Stimulated activated CD8-positive, alpha-beta memory T cell treated with anti-CD3 and anti-CD28 coated beads, Interleukin-7, amount 100 ng/mL, for 48 hours (primary cell): ENCODE measurements at places on chromosomes 3 and 15.

GRCh38 chr3:122880173-122880572, 85.3 kb downstream of the SLC49A4 start:
- no peak for DNase-seq

DNA sequence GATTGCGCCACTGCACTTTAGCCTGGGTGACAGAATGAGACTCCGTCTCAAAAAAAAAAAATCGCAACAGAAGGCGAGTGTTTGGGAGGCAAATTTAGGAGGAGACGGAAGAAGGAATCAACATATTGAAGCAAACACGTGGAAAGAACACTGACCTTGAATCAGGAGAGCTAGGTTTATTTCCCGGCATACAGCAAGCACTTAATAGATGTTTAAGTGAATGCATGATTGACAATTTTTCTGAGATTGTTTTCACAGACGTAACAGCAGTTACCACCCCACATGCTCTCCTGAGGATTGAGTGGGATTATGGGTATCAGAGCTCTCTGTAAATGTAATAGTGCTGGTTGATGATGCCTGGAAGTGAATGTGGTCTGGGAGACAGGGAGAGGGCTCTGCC, 5.6 kb upstream of the RPP25 start:
- DNase-seq = no peak

DNA sequence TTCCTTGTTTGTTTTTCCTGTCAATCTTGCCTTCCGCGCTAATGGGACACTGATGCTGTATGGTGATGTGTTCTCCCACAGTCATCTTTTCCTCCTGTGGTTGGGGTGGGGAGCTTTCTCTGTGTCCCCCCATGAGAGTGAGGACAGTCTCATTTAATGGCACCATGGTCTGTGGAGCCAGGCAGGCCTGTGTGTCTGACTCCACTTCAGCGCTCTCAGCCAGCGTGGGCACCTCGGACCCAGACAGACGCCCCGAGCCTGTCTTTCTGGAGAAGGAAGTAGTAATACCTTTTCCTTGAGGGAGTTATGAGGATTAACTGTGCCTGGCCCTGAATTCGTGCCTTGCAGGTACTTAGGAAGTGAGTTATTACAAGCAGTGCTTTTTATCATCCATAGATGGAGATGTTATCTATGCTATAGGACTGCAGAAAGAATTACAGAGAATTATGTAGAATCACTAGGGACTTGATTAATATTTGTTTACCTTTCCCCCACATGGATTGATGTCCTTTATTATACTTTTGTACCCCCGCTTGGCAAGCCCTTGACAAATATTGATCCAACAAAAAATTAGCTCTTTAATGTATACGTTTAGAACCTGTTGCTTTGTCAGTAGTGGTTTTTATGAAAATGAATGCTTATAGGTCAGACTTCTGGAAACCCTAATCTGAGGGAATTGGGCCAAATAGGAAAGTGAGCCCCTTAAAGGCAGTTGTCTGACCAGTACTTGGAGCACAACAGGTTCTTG, 152.4 kb downstream of the PGPEP1L start:
- no peak for DNase-seq

- no peak for DNase-seq
Measured at GRCh38 chr3:10771486-10772270, 44.4 kb upstream of the SLC6A11 start.

DNA sequence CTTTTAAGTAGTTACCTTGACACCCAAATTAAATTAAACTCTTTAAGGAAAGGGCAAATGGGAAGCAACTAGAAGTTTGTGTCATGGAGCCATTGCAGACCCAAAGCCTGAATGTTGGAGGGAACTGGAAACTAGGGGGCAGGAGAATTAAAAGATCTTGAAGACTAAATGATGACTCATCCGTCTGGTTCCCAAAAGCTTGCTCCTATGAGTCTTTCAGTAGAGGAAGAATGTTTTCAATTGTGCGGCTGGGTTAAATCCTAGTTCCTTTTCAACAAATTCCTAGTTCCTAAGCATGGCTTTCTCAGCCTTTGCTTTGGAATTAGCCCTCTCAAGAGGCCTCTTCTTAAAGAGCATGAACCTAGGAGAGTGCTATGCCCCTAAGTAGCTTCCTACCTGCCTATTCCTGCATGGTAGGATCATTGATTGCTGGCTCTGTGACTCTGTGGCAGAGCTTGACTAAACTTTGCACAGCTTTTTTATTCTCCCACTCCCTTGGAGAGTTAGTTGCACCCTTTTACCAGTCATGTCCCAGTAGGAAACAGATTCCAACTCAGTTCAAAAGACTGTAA, 17.7 kb downstream of the CLEC3B start:
- no peak for DNase-seq

DNA sequence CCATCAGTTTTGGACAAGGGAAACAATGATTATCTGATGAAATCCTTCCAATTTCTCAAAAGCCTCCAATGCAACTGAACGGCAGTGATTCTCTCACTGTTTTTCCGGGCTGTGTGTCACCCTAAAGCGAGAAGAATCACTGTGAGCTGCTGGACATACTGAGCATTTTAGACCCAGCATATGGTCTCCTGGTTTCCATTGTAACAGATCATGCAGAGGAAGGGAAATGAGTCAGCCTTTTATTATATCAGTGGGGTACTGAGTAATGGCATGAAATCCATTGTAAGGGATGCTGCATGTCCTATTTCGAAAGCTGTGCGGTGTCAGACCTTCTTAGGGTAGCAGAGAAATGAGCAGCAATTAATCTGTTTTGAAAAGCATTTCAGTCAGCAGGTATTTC, 287.1 kb downstream of the IL5RA start:
- DNase-seq = no peak

- DNase-seq = no peak
Measured at GRCh38 chr3:187519428-187519890, 150.7 kb downstream of the SST start.

DNA sequence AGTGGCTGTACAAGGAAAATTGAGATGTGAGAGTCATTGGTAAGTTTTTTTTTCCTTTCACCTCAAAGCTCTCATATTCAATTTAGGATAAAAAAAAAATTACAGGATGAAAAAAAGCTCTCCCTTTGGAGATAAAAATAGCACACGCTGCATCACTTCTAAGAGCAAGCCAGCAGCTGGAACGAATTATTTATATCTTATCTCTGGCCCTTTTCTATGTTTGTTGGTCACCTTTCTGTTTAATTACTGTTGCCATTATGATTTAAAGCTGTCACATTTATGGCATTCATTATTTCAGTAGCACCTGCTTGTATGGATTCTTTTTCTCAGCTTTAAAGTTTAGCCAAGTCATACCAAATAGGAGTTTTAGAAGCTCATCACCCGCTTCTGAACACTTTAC, 171.6 kb upstream of the PDZRN3 start:
- no peak for DNase-seq

DNA sequence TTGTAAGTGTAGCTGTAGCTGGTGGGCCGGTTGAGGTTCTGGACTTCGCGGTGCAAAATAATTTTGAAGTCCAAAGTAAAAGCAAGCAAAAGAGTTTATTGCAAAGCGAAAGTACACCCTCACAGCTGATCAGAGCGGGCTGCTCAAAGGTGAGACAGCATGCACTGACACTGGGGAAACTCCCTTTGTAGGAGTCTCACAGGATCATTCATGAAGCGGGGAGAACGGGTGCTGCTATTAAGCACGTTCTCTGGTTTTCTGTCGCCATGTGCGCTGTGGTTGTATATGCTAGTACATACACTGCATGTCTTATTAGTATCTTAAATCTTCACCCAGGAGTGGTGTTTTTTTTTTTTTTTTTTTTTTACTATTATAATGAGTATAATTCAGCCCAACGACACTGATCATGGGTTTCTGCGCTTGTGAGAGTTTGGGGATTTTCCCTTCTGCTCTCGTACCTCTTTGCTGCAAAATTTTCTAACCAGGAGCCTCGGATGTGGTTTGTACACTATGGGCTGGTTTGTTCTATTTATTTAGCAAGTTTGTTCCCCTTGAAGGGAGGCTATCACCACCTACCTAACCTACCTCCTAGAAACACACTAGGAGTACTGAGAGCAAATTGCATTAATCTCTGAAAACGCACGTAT, 1.4 kb upstream of the AP4E1 start:
- DNase-seq = peak; percentile 49

GRCh38 chr3:12773030-12773709, 14.1 kb upstream of the TMEM40 start:
- DNase-seq = no peak

GRCh38 chr3:149152420-149152819, 23.0 kb downstream of the HPS3 start:
- peak; percentile 23 for DNase-seq

DNA sequence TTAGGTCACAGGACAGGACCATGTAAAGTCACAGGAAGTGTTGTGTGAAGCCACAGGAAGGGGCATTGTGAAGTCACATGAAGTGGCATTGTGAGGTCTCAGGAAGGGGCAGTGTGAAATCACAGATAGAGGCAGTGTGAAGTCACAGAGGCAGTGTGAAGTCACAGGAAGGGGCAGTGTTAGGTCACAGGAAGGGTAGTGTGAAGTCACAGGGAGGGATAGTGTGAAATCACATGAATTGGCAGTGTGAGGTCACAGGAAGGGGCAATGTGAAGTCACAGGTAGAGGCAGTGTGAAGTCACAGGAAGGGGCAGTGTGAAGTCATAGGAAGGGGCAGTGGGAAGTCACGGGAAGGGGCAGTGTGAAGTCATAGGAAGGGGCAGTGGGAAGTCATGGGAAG, 37.9 kb downstream of the GASK1A start:
- DNase-seq = no peak

- DNase-seq = no peak
Measured at GRCh38 chr15:55665605-55666227, 77.2 kb downstream of the PRTG start.

DNA sequence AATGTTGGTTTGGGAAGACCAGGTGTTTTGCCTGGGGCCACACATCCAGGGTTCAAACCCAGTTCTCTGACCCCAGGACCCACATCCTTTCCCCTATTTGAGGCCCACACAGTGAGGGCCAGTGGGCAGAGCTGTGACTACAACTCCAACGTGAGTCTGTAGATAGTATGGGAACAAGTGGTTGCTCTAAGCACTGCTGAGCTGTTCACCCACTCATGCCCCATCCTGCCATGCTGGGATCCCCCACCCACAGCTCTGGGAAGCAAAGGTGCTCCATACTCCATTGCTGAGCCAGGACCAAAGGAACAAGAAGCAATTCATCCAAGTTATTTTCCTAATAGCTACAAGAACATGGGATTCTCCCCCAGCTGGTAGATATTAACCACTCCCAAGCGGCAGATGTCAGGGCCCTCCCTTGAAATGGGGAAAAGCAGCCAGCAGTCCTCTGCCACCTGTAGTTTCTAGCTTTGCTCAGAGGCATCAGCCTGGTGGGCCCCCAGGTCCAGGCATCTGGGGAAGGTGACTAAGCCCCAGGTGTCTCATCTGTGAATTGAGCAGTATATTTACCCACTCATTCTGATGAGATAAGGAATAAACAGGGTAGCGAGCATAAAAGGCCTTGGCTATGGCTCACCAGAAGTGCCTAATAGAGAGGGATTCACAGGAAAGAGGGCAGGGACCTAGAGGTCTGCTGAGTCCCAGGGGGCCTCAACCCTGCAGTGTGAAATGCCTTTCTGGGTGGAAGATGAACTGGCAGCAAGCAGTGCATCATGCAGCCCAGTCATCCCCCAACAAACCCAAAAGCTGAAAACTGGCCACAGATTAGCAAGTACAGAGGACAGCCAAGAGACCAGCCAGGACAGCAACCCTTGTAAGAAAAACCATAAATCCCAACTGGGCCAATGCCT, 33.4 kb downstream of the POC1A start:
- no peak for DNase-seq

DNA sequence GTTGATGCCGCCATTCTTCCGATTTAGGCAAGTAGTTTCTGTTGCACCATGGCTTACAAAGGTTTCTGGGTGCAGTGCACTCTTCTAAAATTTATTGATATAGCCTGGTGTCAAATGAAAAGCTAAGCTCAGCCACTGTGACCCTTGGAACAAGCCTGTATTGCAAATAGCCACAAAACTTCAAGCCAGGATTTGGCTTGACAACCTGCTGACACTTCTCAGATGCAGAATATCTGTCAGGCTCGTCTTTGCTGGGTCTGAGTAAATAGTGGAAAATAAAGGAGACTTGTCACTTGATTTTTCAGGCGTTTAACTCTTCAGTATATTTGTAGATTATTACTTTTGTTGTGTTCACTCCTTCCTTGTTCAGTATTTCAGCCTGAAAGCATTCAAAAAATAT, 871.8 kb downstream of the OTOL1 start:
- DNase-seq = no peak

- DNase-seq = no peak
Measured at GRCh38 chr3:9750556-9751411, 1.0 kb downstream of the OGG1 start.

- DNase-seq = no peak
Measured at GRCh38 chr15:34001536-34001935, 33.2 kb downstream of the CHRM5 start.

- no peak for DNase-seq
Measured at GRCh38 chr3:13824521-13825310, 55.2 kb downstream of the WNT7A start.

DNA sequence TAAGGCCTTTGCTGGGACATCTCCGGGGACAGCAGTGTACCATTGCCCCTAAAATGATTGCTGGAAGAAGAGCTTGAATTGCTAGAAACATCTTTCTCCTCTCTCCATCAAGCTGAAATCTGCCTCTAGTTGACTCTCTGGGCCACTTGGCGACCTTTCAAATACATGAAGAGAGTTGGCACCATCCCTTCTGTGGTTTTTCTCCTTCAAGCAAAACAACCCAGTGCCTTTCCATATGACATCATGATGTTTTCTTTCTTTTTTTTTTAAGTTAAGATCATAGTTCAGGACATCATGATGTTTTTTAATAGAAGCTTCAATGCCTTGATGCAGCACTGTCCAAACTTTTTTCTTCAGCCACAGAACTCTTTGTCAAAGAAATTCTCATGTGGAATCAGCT, 144.0 kb upstream of the PTPRG start:
- DNase-seq = no peak

DNA sequence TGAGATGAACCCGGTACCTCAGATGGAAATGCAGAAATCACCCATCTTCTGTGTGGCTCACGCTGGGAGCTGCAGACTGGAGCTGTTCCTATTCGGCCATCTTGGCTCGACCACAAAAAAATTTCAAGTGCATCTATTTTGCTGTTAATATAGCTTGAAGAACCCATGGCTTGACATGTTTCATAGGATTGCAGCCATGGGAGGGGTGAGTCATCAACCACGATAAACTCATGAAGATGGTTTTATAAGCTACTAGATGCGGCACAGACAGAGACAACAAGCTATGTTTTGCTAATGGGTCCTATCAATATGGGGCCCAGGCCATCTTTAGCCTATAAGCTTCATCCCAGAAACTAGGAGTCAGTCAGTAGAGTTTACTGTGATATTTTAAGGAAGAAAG, 100.4 kb upstream of the PHLDB2 start:
- DNase-seq = no peak
